Left ventricle myocardium inferior (tissue), 1 donor: ENCODE measurements at places on chromosomes 4 and X. TPM values are rescaled to one million over a fixed set of nuclear protein-coding genes. Genes with fewer than 3 reads are reported as not detected.

The TNMD gene
- total RNA-seq = 0.22 TPM

The HERC5 gene
- 2.6 TPM for total RNA-seq

The MAGEB18 gene
- total RNA-seq = not detected

The CITED1 gene
- total RNA-seq = not detected

The SHISA3 gene
- 8.1 TPM for total RNA-seq

The ZFX gene
- 32.8 TPM for total RNA-seq

The NXF2B gene
- not detected for total RNA-seq

The SMARCA1 gene
- 31.3 TPM for total RNA-seq

The KLHL2 gene
- 8.4 TPM for total RNA-seq

The STATH gene
- not detected for total RNA-seq

The PCSK1N gene
- not detected for total RNA-seq

The ARHGAP24 gene
- total RNA-seq = 13.7 TPM

The CTAG1B gene
- not detected for total RNA-seq

The CT45A5 gene
- total RNA-seq = not detected

The ADRA2C gene
- total RNA-seq = 4.5 TPM

The FHDC1 gene
- total RNA-seq = 0.38 TPM

The APELA gene
- not detected for total RNA-seq

The SLC26A1 gene
- not detected for total RNA-seq

The TLR2 gene
- 2.8 TPM for total RNA-seq

The GPR34 gene
- total RNA-seq = 6.2 TPM

The FGG gene
- total RNA-seq = not detected

The TMEM47 gene
- 36.6 TPM for total RNA-seq

The SYTL4 gene
- total RNA-seq = 2.1 TPM

The SRPX gene
- 55.9 TPM for total RNA-seq

The HSPA4L gene
- 16.1 TPM for total RNA-seq

The GEMIN8 gene
- 12.6 TPM for total RNA-seq

The UGT2B11 gene
- not detected for total RNA-seq

The EGF gene
- total RNA-seq = 13.0 TPM

The UGT2B15 gene
- not detected for total RNA-seq

The GIMD1 gene
- total RNA-seq = not detected

The TBC1D14 gene
- 36.1 TPM for total RNA-seq
